Muscle of leg (tissue), 16 donors: ENCODE measurements at places on chromosomes 3 and 15. TPM values are rescaled to one million over a fixed set of nuclear protein-coding genes. Genes with fewer than 3 reads are reported as not detected.

DNA sequence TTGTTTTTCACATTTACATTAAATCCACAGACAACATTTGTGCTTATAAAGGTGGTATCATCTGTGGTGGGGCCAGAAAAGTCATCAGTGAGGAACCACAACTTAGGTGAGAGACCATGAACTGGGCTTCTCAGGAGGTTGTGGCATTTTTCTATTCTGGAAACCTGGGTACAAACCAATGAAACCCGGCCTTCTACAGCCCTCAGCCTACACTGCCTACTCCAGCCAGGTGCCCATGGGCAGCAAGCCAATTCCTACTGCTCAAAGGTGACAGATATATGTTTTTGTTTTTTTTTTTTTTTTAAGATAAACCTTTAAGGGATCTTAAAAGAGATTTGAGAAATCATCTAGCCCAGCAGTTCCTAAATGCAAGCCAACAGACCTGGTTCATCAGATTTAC, 20.3 kb downstream of the SPG21 start:
- DNase-seq: no peak

DNA sequence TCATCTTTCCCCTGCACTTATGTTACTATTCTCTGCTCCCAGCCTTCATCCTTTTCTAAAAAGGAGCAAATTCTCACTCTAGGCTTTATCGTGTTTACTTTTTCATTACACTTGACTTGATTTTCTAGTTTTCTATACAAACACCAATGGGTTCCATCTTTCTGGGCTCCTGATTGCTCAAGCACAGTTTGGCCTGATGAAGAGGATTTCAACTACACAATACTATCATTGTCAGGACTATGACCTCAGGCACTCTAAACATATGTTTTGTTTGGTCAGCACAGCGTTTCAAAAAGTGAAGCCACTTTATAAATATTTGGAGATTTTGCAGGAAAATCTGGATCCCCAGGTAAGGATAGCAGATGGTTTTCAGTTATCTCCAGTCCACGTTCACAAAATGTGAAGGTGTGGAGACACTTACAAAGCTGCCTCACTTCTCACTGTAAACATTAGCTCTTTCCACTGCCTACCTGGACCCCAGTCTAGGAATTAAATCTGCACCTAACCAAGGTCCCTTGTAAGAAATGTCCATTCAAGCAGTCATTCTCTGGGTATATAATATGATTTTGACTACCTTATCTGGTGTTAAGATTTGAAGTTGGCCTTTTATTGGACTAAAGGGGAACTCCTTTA, 86.2 kb downstream of the TGFBR2 start:
- DNase-seq: no peak

GRCh38 chr15:101250873-101251829, 697 bp downstream of the CHSY1 start:
- DNase-seq: peak; percentile 52

- DNase-seq: no peak
These were observed 137.7 kb downstream of the NSMCE3 start for GRCh38 chr15:29131840-29132420.

- DNase-seq: no peak
These were observed 257.5 kb downstream of the LRTM1 start for GRCh38 chr3:54670201-54671000.

DNA sequence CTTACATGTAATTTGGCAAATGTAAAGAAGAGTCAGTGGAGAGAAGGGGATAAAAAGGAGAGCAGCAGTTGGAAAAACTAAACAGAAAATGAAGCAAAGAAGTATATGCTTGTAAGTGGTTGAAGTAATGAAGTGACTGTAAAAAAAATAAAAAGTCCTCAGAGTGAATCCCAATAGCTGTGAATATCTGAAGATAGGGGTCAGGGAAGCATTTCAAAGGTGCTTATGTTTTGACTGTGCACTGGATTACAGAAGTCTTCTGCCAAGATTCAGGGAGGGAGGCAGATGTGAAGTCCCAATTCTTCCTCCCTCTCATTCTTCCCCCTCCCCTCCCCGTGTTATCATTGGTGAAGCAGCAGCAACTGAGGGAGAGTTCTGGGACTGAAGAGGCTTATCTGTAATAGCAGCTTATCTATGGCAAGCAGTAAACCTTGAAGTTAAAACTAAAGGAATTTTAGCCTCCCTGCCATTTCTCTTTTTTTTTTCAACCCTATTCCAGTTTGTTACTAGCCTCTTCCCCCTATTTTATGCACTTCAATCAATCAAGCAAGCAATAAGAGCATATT, 597.9 kb downstream of the IGSF11 start:
- DNase-seq: peak; percentile 2

GRCh38 chr15:28120359-28120640, 21.2 kb upstream of the OCA2 start:
- no peak for DNase-seq

DNA sequence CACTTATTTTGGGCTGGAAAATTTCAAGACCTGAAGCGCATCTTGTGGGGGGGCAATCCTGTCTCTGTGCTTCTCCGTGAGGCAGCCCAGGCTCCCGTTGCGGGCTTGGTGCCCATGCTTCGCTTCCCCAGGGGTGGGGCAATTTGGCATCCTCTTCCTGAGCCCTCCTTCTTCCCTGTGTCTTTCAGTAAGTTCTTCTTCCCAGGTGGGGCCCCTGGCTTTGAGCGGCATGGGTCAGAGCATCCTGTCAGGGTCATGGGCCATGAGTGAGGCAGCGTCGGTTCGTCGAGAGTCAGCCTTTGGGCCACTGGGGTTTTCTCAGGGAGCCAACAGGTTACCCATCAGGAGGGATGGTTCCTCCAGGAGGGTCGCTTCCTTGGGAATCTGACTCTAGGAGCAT, 200.7 kb downstream of the UBE3A start:
- no peak for DNase-seq

DNA sequence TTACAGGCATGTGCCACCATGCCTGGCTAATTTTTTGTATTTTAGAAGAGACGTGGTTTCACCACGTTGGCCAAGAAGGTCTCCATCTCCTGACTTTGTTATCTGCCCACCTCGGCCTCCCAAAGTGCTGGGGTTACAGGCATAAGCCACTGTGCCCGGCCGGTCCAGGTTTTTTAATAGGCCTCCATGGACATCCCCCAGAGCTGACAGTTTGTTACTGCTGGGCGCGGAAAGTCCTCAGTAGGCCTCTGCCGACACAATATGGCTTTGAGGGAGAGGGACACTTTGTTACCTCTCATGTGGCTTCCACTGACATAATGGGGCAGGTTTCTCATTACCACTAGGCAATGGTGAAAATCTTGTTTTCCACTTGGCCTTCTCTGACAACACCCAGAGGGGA, 152.0 kb downstream of the WNT7A start:
- no peak for DNase-seq

- DNase-seq: peak; percentile 73
These were observed 1.3 kb downstream of the LRRC15 start for GRCh38 chr3:194367992-194368841.

- no peak for DNase-seq
These were observed 48.8 kb upstream of the SRGAP3 start for GRCh38 chr3:9298236-9298635.

GRCh38 chr3:143240886-143241285, 121.3 kb downstream of the CHST2 start:
- no peak for DNase-seq

- DNase-seq: peak; percentile 75
These were observed 446.1 kb upstream of the RARB start for GRCh38 chr3:24981924-24982323.

DNA sequence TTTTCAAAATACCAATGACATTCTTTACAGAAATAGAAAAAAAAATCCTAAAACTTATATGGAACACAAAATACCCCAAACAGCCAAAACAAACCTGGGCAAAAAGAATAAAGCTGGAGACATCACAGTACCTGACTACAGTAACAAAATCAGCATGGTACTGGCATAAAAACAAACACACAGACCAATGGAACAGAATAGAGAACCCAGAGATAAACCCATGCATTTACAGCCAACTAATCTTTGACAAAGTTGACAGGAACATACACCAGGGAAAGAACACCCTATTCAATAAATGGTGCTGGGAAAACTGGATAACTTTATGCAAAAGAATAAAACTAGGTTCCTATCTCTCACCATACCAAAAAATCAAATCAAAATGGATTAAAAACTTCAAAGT, 36.4 kb downstream of the SCAPER start:
- DNase-seq: no peak

DNA sequence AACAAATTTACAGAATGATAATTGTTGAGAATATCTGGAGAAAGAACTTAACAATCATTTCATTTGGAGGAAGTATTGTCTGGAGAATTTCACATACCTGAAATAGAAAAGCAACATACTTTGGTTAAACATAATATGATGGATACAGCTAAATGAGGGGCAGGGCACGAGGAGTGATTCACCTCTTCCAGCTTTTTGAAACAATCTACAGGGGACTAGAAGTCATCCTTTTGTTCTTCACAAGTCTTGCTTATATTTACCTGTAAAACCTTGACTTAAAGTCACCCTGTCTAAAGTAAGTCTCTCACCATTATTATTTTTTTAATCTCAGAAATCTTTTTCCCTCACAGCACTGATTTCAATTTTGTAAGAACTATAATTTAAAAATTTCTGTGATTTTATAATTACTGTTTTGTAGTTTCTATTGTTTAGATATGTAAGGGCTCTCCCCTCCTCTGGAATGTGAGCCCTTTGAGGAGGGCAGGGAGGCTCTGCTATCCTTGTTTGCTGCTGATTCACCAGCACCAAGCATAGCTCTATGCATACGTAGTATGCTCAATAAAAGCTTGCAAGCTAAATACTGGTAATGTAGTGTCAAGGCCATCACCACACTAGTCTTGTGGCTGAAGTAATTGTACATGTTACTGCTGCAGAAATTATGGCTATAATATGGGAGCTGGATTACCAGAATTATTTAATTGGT, 193.9 kb upstream of the THRB start:
- no peak for DNase-seq

- peak; percentile 90 for DNase-seq
These were observed 33.5 kb upstream of the MFSD1 start for GRCh38 chr3:158768361-158768787.

GRCh38 chr15:71448688-71449114, 333.4 kb downstream of the THSD4 start:
- peak; percentile 77 for DNase-seq

GRCh38 chr15:28068930-28069329, 30.2 kb downstream of the OCA2 start:
- DNase-seq: no peak

EPHA6 gene
- 0.52 TPM for polyA plus RNA-seq

ZNF619 gene
- 3.0 TPM for polyA plus RNA-seq

IQCH gene
- polyA plus RNA-seq: 0.75 TPM

KBTBD8 gene
- polyA plus RNA-seq: 5.2 TPM

SERINC4 gene
- 0.59 TPM for polyA plus RNA-seq

ATP13A5 gene
- 1.3 TPM for polyA plus RNA-seq

FAM81A gene
- polyA plus RNA-seq: 1.3 TPM

OR5K4 gene
- not detected for polyA plus RNA-seq

LMAN1L gene
- not detected for polyA plus RNA-seq

MTHFS gene
- polyA plus RNA-seq: 13.5 TPM

GP9 gene
- 0.80 TPM for polyA plus RNA-seq

SAXO2 gene
- polyA plus RNA-seq: 0.89 TPM

PPP4R2 gene
- polyA plus RNA-seq: 46.8 TPM

DLL4 gene
- 11.7 TPM for polyA plus RNA-seq

LRRC31 gene
- not detected for polyA plus RNA-seq

ALCAM gene
- polyA plus RNA-seq: 8.4 TPM

PLA1A gene
- 0.07 TPM for polyA plus RNA-seq
